ENCODE measurements at places on chromosomes 11 and 22.

DNA sequence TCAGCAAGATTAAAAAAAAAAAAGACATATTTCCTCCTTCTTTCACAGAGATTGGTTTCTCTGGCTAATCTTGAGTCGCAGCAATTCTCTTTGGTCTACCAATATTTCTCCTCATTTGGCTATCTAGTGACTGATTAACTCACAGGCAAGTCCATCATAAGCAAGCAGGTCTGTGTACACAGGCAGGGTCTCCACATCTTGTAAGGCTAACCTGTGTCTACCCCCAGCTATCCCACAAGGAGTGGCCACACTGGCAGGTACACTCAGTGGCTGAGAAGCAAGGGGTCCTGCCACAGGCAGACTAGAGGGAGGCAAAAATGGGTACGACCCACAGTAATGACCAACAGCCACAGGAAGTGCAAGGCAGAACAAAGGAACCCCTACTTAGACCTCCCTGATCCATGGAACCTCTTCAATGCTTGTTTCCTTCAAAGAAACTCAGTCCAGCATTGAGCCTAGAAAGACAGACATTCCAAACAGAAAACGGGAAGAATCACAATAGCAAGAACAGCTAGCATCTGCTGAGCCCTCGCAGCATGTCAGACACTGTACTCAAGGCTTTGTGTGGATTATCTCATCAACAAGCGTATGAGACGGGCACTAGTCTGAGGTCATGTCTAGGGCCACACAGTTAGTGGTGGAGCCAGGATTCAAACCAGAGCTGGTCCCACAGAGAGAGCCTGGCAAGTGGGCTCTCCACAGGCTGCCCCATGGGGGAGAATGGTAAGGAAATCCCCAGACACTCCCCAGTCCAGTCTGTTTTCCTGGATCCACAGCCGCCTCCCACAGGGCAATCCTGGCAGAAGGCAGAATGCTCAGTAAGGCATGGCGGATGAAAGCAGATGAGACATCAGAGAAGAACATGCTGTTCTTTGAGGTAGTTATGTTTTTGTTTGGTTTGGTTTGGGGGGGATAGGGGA, 34.3 kb downstream of the PLEKHA7 start:
- no peak for DNase-seq

DNA sequence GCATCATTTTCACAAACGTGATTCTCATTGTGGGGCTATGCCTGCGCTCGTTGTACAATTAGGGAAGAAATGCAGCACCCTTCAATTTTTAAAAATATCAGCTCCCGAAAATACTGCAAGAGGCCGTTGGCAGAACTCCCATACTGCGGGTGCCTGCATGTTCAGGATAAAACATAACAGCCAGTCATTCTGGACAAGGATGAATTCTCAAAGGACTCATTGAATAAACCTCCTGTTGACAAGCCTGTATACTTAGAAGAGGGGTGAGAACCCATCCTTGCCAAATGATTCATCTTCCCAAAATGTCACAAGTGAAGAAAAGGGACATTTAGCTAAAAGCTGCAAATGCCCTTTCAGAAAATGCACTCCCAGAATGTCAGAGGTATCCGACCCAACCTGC, 141.9 kb downstream of the CSNK2A3 start:
- no peak for DNase-seq

DNA sequence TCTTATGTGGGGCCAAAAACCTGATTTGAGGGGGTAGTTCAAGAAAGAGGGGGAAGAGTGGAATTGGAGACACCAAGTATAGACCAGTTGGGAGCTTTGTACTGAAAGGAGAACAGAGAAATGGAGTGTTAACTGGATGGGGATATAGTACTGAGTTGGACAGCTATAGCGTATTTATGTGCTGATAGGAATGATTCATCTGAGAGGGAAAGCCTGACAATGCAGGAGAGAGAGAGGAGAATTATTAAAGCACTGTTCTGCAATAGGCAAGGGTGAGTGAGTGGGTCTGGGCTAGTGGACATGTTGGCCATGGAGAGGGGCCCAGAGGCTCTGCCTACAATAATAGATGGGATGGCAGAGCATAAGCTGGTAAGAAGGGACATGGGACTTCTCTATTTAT, 52.9 kb upstream of the PITPNB start:
- peak; percentile 26 for DNase-seq

DNA sequence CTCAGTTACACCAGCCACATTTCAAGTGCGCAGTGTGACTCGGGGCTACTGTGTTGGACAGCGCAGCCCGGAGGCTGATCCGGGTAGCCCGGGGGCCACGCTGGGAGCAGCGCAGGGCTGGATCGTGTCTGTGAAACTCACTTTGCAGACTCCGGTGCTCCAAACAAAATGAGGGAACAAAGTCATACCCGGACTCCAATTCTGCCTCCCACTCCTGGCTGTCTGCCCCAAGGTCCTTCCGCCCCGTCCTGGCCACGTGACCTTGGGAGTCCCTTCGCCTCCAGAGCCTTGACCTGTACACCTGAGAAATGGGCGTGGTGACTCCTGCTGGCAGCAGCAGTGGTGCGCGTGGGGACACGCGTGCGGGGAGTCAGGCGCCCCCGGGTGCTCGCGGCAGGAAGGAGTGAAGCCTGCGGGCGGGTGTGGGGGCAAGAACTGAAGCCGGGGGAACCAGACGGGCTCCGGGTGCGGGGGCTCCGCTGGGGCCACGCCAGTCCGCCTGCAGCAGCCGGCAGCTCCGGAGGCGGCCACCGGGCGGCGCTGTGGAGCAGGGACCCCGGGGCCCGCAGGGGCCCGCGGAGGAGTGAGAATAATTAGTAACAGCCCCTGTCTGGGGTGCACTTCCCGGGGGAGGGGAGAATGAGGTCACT, 42.4 kb downstream of the KCNJ4 start:
- no peak for DNase-seq

- DNase-seq, result no peak
Measured at GRCh38 chr11:93838967-93839366, 11.5 kb downstream of the VSTM5 start.

DNA sequence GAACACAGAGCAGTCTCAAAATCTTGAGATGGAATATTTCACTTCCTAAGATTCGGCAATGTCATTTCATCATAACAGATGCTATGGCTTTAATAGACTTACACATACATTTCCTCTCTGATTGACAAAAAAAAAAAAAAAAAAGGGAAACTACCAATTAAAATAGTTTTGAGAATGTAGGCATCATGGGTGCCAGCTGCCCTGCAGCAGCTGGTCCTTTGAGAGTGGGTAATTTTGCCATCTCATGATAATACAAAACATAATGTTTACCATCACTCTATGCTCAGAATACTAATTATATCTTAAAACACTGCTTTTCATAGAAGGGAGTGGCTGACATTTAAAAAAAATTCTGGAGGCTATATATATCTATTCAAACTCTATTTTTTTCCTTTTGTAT, 775.6 kb upstream of the CCDC90B start:
- DNase-seq, result no peak

- DNase-seq, result no peak
Measured at GRCh38 chr11:16874275-16874975, 136.0 kb downstream of the C11orf58 start.

DNA sequence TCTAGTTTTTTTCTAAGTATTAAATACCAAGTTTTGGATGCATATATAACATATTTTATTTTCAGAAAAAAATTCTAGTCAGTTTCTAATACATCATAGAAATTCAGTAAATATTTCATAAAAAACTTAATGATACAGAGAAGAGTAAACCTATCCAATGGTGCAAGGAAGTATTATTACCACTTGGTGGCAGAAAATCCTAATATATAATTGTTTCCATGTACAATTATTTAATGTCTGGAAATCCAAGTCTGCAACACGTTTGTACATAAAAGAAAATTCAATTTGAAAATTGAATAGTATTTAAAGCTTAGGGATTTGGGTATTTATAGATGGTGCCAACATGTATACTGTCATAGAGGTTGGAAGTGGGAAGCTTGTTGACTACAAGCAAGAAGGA, 127.0 kb downstream of the TRPC6 start:
- peak; percentile 52 for DNase-seq

- no peak for DNase-seq
Measured at GRCh38 chr11:2205981-2206690, 34.5 kb upstream of the TH start.

GRCh38 chr22:41929418-41929810, 2.8 kb upstream of the TNFRSF13C start:
- DNase-seq, result no peak

- DNase-seq, result no peak
Measured at GRCh38 chr11:133175103-133175502, 357.2 kb downstream of the OPCML start.

DNA sequence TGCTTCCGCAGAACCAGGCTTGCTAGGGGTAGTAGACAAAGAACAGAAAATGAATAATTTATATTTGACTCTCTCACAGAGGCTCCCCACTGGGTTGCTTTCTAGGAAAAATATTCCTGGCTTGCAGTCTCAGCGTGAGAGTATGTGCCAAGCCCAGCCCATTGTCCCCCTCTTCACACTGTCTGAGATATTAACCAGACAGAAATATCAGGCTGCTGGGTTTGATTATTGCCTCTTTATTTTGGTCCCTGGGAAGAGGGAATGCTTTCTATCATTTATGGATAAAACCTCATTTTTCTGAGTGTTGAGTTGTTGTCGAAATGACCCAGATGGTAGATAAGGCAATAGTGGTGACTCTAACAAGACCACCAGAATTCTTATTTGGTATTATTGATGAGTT, 367.9 kb downstream of the METTL15 start:
- DNase-seq, result no peak

GRCh38 chr11:85086504-85087284, 540.5 kb downstream of the DLG2 start:
- peak; percentile 52 for DNase-seq

DNA sequence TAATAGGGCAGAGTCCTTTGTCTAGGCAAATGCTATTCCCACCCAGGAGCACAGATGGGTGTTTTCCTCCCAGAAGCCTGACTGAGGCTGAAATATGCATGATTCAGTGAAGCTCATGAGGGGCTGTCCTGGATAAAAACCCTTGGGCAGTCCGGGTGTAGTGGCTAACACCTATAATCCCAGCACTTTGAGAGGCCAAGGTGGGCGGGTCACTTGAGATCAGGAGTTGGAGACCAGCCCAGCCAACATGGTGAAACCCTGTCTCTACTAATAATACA, 48.6 kb upstream of the LMO2 start:
- DNase-seq, result no peak

- DNase-seq, result no peak
Measured at GRCh38 chr11:118343248-118343647, 743 bp upstream of the CD3D start.

DNA sequence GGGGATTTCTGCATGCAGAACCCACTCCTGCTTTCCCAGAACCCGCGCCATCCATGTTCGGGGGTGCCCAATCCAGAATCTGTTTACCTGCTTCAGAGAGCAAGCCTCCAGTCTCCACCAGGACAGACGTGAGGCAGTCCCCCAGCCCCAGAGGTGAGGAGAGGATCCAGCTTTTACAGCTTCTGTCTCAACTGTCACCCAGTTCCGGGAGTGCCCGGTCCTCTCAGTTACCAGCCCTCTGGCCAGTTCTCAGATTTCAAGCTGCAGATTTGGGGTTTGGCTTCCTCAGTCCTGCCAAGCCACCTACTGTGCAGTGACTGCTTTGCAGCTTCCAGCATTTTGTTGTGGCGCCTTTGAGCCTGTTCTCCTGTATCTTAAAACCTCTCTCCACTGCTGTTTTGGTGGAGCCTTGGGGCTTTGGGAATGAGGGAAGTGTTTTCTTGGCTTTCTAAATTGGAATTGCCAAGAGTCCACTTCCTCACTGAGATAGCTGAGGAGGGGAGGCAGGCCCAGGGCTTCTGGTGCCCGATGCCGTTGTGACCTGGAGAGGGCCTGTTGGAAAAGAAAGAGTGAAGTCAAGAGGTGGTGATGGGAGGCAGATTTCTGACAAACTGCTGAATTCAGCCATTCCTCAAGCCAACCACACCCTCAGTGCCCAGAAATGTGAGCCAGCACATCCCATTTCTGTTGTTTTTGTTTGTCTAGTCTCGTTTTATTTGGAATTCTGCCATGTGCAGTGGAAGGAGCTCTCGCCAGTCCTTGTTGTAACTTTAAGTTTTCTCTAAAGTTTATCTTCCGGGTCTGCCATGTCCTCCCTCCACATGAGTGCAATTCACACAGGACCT, 513.4 kb downstream of the TBC1D22A start:
- DNase-seq, result no peak

GRCh38 chr11:116499396-116500003, 273.3 kb downstream of the BUD13 start:
- peak; percentile 22 for DNase-seq

DNA sequence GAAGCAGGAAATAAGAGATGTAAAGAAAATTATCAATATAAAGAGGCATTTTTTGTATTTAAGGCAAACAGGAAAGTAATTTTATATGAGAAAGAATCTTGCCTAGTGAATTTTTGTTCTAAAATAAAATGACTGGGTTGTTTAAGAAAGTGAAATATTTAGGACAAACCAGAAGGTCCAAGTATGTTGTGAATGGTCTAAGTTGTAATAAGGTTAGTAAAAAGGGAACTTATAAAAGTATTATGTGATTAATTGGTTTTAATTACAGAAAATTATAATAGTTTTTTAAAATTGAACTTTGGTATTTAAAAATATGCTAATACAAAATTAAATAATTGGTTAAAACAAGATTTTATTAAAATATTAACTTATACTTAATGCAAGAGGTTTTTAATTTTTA, 26.6 kb upstream of the EI24 start:
- DNase-seq, result no peak

GRCh38 chr22:48258064-48258701, 1495.7 kb downstream of the TBC1D22A start:
- no peak for DNase-seq

GRCh38 chr11:100808904-100809491, 121.9 kb downstream of the ARHGAP42 start:
- peak; percentile 76 for DNase-seq

DNA sequence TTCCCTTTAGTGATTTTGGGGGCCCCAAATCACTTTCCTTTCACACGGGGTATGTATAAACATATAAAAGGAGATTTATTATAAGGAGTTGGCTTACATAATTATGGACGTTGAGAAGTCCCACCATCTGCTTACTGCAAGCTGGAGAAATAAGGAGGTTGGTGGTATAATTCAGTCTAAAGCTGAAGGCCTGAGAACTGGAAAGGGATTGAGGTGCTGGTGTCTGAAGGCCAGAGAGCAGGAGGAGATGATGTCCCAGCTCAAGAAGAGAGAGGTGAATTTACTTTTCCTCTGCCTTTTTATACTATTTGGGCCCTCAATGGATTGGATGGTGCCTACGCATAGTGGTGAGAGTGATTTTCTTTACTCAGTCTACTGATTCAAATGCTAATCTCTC, 1.3 kb upstream of the ZNF202 start:
- no peak for DNase-seq

GRCh38 chr11:130163346-130164220, 4.0 kb downstream of the ST14 start:
- no peak for DNase-seq

- DNase-seq, result no peak
Measured at GRCh38 chr11:11119917-11120316, 233.1 kb downstream of the CSNK2A3 start.

DNA sequence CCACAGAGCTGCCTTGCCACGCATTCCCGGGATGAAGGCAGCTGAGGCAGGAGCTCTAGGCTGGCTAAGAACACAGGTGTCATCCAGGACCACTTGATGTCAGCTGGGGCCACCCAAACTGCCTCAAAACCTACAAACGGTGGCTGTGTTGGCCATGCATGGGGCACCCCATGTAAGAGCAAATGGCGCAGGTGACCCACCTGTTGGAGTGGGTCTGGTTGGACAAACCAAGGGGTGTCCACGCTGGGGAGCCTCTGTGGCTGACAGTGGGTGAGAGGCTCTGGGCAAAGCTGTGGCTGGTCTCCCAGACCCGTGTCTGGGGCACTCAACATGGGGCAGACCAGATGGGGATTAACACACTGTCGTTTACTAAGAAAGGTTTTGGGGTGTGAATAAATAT, 19.0 kb upstream of the SYT8 start:
- no peak for DNase-seq

GRCh38 chr11:57336111-57336666, 497 bp upstream of the SSRP1 start:
- no peak for DNase-seq
